ENCODE measurements at places on chromosomes 3 and 15.

DNA sequence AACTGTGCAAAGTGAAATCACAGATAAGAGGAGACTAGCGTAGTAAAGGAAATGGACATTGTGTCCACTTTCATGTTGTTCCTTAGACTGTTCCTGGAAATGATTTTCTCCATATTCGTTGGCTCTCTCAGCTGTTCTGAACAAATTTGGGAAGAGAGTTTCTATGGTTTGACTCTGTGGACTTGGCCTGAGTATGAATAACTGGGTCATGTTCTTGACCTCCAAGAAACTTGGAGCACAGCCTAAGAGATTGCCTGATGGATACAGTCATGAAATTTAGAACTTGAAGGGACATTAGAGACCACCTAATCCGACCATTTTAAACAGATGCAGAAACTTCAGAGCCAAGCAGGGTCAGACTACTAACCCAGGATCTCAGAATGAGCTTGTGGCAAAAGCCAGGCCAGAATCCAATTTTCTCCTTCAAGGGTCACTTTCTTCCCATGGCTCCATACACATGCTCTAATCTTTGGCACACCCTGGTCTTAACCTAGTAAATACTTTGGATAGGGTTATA is 430.4 kb downstream of the RBMS3 start:
- DNase-seq = no peak

DNA sequence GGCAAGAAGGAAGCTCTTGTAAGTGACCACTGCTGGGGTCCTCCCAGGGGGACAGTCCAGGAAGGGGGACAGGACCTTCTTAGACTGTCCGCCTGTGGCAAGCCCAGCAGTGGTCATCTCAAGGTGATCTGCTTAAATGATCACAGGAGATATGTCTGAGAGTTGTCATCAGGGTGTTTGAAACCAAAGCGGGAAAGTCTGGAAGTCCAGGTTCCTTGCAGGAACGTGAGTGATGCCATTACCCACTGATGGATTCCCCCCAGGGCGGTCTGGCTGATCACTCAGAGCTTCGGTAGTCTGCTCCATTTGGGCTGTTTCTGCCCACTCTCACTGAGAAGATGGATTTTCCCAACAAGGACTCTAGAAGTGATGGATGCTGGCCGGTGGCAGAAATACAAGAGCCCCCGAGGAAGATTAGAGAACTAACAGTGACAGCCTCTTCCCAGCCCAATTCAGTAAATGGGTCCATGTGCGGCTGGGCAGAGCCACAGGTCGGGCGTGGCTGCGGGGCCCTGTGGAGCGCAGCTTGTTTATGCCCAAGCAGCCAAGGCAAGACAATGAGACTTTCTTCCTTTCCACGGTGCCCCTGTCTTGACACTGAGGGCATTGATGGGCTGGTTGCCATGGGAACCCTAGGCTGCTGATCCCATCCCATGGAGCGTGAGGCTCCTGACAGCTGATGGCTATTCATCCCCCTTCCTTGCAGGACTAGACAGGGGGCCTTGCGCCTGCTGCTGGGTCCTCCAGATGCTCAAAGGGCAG is 9.5 kb downstream of the PCSK6 start:
- DNase-seq = no peak

DNA sequence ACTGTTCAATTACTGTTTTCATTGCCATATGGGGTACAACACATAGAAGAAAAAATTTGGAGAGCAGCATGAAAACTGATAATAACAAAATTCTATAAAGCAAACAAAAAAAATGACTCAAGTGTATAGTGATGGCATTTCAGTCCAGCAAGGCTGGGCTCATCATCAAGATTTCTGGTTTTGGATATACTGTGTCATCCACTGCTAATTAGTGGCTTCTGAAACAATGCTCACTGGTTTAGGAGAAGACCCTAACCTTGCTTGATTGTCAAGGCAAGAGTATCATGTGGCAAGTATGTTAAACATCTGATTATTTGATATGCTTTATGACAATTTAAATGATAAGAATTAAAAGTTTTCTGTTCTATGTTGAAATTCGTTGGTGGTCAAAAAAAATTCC is 96.9 kb downstream of the RFX7 start:
- no peak for DNase-seq

- DNase-seq = no peak
Measured at GRCh38 chr3:12536423-12536822, 8.9 kb downstream of the MKRN2OS start.

DNA sequence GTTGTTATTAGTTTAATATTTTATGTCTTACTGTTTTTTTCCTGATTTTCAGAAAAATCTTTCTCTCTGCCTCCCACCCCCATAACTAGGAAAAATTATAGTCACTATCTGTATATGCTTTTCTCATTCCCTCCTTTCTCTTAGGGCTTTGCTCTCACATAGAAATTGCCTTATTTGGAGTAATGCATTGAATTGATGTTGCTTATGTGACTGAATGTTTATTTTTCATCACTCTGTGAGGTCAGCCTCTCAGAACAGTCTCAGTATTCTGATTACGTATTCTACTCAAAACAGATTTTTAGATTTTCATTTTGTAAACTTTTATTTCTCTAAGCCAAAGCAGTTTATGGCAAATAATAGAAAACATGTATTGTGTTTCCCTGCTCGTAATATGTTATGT is 121.0 kb downstream of the SLMAP start:
- DNase-seq = no peak

- no peak for DNase-seq
Measured at GRCh38 chr3:129315223-129315997, 36.7 kb downstream of the HMCES start.

- DNase-seq = no peak
Measured at GRCh38 chr3:16171009-16171408, 3.5 kb upstream of the GALNT15 start.

GRCh38 chr3:149374793-149375500 is 2.5 kb downstream of the TM4SF1 start:
- DNase-seq = no peak

DNA sequence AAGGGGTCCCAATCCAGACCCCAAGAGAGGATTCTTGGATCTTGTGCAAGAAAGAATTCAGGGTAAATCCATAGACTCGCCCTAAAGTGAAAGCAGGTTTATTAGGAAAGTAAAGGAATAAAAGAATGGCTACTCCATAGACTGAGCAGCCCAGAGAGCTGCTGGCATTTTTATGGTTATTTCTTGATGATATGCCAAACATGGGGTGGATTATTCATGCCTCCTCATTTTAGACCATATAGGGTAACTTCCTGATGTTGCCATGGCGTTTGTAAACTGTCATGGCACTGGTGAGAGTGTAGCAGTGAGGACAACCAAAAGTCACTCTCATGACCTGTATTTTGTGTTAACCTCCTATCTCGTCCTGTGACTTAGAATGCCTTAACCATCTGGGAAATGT is 142.2 kb downstream of the DOCK3 start:
- DNase-seq = no peak

- no peak for DNase-seq
Measured at GRCh38 chr3:59450946-59451763, 401.3 kb upstream of the CFAP20DC start.

GRCh38 chr3:15102256-15102655 is 3.3 kb upstream of the RBSN start:
- no peak for DNase-seq

- peak; percentile 67 for DNase-seq
Measured at GRCh38 chr15:48395521-48396011, 64.3 kb downstream of the DUT start.

GRCh38 chr15:35491999-35492398 is 54.0 kb downstream of the DPH6 start:
- no peak for DNase-seq

DNA sequence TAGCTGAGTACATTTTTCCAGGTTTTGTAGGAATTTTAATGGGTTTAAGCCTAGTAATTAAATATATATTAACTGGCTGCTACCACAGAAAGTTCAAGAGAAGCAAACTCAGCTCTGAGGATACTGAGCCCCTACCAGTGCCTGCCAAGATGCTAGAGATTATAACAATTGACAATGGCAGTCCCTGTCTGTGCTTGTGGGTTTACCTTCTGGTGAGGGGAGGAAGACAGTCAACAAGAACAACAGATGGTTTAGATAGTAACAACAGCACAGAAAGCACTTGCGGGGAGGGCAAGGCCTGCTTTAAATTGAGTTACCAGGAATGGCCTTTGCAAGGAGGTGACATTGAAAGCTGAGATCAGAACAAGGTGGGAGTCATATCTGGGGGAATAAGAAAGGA is 56.6 kb upstream of the ARHGEF3 start:
- DNase-seq = no peak

DNA sequence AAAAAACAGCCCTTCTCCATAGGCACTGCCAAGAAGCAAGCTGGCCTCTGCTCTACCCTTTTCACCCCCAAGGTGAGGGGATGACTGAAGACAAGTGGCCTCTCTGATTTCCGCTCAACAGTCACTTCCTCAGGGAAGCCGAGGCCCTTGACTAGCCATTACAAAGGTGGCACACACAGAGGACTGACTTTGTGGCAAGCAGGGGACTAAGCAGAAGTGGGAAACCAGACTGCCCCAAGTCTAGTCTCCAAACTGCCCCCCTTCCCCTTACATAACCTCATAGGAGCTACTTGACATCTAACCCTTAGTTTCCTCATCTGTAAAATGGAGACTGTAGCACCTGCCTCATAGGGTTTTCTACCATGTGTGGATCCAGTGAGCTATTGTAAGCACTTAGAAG is 118.9 kb downstream of the FOXP1 start:
- no peak for DNase-seq

DNA sequence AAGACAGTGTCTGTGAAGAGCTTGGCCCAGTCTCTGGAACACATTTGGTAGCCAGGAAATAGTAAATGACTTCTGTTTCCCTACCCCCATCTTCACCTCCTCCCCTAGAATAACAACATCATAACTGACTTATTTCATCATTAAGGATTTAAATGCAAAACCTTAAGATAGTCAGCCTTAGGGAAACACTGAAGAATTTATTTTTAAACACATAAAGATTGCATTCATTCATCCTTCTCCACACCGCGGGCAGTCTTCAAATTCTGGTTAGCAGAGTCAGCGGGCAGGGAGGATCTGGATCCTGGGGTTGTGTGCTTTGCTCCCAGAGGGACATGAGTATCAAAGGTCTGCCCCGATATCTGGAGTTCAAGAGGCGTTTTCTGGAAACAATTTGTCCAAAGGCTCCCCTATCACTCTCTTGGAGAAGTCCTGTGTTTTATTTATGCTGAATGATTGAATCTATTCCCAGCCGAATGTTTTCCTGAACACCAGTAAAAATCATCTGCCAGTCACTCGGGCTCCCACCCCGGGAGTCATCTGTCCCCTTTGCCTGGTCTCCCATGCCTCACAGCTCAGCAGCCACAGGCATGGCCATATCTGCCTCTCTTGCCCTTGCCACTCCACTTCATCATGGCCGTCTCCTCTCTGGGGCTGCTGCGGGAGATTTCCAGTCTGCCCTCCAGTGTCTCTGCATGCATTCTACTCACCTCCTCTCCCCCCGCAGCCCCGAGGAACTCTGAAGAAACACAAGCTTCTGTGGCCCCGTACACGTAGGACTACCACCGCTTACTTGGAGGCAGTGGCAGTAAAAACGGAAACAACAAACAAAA is 234.7 kb upstream of the CTDSPL start:
- DNase-seq = no peak
